ENCODE measurements at places on chromosomes 4 and X. TPM values are rescaled to one million over a fixed set of nuclear protein-coding genes. Genes with fewer than 3 reads are reported as not detected.

EDNRA gene
- 12.3 TPM for total RNA-seq

DNA sequence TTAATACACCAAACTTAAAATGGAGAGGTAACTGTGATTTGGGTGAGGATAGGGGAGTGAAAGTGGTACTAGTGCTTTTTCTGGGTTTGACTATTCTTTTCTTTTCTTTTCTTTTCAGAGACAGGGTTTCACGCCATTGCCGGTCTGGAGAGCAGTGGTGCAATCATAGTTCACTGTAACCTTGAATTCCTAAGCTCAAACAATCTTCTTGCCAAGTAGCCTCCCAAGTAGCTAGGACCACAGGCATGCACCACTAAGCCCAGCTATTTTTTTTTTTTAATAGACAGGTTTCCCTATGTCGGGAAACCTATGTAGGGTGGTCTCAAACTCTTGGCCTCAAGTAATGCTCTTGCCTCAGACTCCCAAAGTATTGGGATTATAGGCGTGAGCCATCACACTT is 3.0 kb upstream of the ARMCX4 start:
- DNase-seq, result no peak

DNA sequence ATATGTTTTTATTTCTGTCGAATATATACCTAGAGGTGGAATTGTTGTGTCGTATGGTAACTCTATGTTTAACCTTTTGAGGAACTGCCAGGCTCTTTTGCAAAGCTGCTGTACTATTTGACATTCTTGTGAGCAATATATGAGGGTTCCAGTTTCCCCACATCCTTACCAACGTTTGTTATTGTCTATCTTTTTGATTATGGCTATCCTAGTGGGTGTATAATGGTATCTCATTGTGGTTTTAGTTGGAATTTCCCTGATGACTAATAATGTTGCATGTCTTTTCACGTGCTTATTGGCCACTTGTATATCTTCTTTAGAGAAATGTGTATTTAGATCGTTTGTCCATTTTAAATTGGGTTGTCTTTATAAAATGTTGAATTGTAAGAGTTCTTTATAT is 24.5 kb downstream of the REPS2 start:
- DNase-seq, result no peak

DNA sequence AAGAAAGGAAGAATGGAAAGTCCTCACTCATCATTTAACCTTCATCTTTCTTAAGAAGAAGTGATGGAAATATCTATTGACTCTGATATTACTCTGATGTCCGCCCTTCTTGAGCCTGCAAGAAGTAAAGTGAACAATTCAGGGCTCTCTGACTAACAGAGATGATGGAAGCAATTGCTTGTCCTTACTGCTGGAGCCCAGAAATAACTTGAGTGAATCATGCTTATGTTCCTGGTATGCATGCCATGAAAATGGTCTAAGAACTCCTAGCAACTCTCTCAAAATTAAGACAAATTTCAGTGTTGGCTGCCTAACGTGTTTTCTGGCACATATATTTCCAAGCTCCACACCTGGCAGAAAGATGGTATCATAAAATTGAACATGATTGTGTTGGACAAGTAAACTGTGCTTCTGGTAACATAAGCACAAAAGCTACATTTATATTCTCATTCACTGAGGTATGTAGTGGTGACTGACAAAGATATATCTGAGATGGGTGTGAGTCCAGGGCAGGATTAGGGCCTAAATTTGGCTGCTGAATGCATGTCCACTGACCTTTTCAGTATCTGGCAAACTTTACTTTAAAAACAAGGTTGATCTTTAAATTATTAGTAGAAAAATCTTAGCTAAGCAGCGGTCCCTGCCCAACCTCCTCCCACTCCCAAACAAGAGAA is 109.2 kb upstream of the OTUD4 start:
- no peak for DNase-seq

DNA sequence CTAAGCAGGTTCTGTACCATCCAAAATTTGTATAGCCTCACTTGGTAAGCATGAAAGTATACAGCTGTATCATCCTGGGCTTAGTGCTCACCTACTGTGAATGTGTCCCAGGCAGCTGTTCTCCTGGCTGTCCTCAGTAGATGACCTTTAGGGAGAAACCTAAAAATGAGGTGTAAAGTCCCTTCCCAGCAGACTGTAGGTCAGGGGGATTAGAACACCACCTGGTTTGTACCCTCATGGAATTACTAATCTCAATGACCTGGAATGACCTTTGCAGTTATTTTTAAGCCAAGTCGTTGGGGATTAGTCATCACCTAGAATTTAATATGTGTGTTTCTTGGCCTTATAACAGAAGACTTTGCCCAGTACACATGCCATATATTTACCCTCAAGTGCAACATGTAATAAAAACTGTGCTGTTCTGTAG is 39.1 kb upstream of the MBTPS2 start:
- DNase-seq, result no peak
